ENCODE measurements at places on chromosomes 5 and 9.

GRCh38 chr5:15474143-15474719, 25.7 kb upstream of the FBXL7 start:
- no peak for DNase-seq

DNA sequence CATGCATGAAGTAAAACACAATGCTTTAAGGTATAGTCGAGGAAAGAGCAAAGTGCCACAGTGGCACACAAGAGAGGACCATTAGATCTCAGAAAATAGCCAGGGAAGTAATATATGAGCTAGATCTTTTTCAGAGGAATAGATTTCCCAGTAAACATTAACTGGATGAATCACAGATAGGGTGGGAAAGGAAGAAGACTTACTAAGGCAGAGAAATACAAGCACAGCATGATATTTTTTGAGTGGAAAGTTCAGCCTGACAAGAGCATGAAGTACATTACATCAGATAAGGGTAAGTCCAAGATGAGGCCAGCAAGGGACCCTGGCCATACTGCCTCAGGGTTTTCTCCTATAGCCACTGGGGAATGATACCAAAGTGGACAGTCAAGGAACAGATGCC, 804.6 kb upstream of the DMAC1 start:
- no peak for DNase-seq

- DNase-seq, result no peak
These were observed 30.9 kb downstream of the NTNG2 start for GRCh38 chr9:132192728-132193127.

- no peak for DNase-seq
These were observed 1.4 kb downstream of the ALAD start for GRCh38 chr9:113399646-113400200.

- DNase-seq, result no peak
These were observed 12.1 kb upstream of the EGFL7 start for GRCh38 chr9:136650648-136651047.

- DNase-seq, result no peak
These were observed 82.8 kb downstream of the CAAP1 start for GRCh38 chr9:26809795-26810194.
